ENCODE measurements at places on chromosomes 3 and 15.

DNA sequence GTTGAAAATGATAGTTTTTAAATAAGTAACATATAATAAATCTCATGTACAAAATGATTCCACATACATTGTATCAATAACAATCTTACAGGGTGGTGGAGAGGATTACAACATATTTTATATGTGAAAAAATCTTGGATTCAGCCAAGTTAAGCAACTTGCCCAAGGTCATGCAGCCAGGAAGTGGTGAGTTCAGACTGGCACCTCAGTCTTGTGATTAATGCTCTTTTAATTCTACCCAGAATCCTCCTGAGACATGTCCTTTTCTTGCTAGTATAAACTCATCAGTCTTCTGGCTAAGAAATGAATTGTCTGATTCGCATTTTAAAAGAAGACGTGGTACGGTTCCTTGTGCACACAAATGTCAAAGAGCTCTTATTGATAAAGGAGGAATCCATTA, 4.5 kb upstream of the MYRIP start:
- no peak overlapping the region for H3K4me3 ChIP-seq
- DNase-seq: no peak
- no peak overlapping the region for H3K27ac ChIP-seq
- no peaks in the 10 kb centered on the region for H3K36me3 ChIP-seq

DNA sequence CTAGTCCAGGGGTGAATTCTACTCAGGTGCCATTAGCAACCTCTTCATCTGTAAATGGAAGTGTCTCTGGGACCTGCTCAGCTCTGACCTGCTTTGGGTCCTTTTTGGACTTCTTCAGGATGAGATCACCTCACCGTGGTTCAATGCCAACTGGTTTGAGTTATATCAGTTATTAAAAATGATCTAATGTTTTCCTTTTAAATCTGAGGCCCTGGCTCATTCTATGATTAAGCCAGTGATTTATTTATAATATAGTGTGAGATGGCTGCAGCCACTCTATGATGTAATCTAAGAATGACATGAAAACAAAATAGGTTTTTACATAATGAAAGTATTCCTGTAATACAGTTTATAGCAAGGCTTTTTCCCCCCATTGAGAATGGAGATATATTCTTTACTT, 79.4 kb downstream of the LPP start:
- no peaks in the 10 kb centered on the region for H3K27me3 ChIP-seq
- no peaks in the 10 kb centered on the region for H3K36me3 ChIP-seq
- H3K4me3 ChIP-seq: no peak overlapping the region
- H3K4me1 ChIP-seq: no peaks in the 10 kb centered on the region
- no peak overlapping the region for H3K27ac ChIP-seq

DNA sequence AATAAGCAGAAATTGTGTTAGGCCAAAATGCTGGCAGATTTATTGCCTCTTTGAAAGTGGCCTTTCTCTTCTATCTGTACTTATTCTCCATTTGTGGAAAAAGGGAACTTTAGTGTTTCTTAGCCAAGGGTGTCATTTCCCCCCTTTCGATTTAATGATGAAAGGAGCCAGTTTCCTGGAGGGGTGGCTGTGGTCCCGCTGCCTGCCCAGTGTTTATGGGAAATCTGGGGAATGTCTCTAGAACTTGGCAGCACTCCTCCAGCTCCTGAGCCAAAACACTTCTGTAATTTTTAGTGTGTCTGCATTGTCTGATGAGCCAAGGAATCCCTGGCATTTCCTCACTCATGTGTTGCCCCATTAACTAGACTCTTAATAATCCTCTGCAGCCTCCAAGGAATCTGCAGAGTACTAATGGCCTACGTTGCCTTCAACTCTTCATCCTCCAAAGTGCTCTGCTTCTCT, 448.8 kb downstream of the GRM7 start:
- no peaks in the 10 kb centered on the region for H3K27me3 ChIP-seq
- H3K4me3 ChIP-seq: no peak overlapping the region
- H3K36me3 ChIP-seq: no peaks in the 10 kb centered on the region
- H3K4me1 ChIP-seq: no peaks in the 10 kb centered on the region
- no peak overlapping the region for H3K27ac ChIP-seq
- DNase-seq: peak; percentile 90

- DNase-seq: no peak
- no peaks in the 10 kb centered on the region for H3K27me3 ChIP-seq
- no peaks in the 10 kb centered on the region for H3K4me1 ChIP-seq
Measured at GRCh38 chr3:113758389-113759024, 11.7 kb downstream of the ATP6V1A start.

DNA sequence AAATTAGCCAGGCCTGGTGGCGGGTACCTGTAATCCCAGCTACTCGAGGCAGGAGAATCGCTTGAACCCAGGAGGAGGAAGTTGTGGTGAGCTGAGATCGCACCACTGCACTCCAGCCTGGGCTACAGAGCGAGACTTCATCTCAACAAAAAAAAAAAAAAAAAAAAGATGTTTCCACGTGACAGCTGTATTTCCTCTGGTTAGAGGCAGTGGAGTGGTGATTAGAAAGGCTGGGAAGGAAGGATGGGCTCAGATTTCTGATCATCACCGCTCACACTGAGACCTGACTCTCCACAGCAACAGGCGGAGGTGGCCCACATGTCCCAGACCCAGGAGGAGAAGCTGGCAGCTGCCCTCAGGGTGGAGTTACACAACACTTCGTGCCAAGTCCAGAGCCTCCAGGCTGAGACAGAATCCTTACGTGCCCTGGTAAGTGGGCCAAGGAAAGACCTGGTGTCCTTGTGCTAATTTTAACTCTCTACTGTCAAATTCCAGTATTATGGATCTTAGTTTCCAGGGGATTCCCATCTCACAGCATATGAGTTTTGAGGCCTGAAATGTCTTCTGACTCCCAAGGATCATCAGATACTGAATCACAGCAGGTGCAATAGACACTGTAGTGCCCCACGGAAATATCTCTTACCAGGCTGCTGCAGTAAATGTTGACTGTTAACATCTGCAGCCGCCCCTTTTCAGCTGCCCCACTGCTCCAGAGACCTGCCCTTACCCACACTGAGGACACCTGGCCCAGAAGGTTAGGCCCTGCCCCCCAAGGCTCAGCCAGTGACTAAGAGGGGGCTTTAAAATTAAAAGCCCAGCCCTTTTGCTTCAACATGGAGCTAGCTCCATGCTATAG, 66.9 kb downstream of the BFSP2 start:
- DNase-seq: no peak
- no peaks in the 10 kb centered on the region for H3K27me3 ChIP-seq

- no peak overlapping the region for H3K4me3 ChIP-seq
- no peak overlapping the region for H3K27ac ChIP-seq
- H3K27me3 ChIP-seq: no peaks in the 10 kb centered on the region
Measured at GRCh38 chr3:121443456-121443855, 102.3 kb downstream of the POLQ start.

GRCh38 chr3:52574056-52574965, 37.9 kb downstream of the UQCC5 start:
- no peaks in the 10 kb centered on the region for H3K4me1 ChIP-seq
- no peak overlapping the region for H3K4me3 ChIP-seq
- no peaks in the 10 kb centered on the region for H3K27me3 ChIP-seq
- DNase-seq: no peak
- peak overlapping the region; percentile 25 for H3K27ac ChIP-seq
- H3K36me3 ChIP-seq: peaks cover 43% of the 10 kb centered on the region

DNA sequence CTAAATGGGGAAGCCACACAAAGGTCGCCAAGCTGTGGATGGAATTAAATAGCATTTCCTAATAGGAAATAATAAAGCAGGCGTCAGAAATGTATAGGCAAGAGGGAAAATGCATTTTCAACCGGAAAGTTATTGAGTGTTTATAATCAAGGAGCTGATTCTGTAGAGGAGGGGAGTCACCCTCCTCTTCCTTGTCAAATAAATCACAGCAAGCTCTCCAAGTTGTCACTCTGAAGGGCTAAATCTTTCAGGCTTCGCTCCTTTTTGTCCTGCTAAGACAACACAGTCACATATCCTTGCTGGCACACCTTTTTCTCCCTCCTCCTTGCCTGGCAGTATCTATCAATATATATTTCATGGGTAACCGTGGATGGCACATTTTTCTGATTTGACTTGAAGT, 338.4 kb downstream of the SATB1 start:
- H3K4me1 ChIP-seq: no peaks in the 10 kb centered on the region
- DNase-seq: no peak
- no peak overlapping the region for H3K27ac ChIP-seq

DNA sequence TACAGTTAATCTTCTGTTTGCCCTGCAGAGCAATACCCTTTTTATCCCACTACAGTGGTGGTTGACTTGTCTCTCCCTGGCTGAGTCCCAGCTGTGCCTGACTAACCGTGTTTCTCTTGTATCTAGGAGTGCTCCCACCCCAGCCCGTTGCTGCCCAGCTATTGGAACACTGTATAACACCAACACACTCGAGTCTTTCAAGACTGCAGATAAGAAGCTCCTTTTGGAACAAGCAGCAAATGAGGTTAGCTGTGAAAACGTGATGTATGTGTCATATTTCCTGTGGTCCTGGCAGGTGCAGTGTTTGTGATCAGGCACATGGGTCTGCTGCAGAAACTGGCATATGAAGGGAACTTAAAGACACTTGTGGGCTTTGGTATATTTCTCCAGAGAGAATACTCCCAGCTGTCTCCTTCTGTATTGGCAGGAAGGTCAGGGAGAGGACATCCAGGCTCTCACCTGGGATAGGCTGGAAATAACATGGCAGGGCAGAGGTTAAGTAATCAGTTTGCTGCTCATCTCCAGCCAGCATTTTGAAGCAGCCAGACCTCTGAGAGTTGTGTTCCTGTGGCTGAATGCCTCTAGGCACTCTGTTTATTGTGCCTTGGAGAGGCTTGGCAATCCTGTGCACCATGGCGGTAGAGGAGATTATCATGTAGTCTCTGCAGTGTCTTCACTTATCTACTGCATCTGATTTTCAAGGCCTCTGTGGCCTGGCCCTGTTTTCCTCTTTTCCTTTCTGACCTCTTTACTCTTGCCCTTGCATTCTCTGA, 34.8 kb downstream of the ATG7 start:
- no peaks in the 10 kb centered on the region for H3K27me3 ChIP-seq
- H3K4me3 ChIP-seq: no peak overlapping the region
- H3K36me3 ChIP-seq: peaks cover 18% of the 10 kb centered on the region
- no peak overlapping the region for H3K27ac ChIP-seq

- H3K4me1 ChIP-seq: peaks cover 35% of the 10 kb centered on the region
- H3K27me3 ChIP-seq: no peaks in the 10 kb centered on the region
- H3K27ac ChIP-seq: no peak overlapping the region
- no peaks in the 10 kb centered on the region for H3K36me3 ChIP-seq
- H3K4me3 ChIP-seq: no peak overlapping the region
Measured at GRCh38 chr15:74251131-74251811, 15.1 kb downstream of the CCDC33 start.

- no peak for DNase-seq
- no peak overlapping the region for H3K4me3 ChIP-seq
- no peak overlapping the region for H3K27ac ChIP-seq
- H3K36me3 ChIP-seq: no peaks in the 10 kb centered on the region
- H3K4me1 ChIP-seq: no peaks in the 10 kb centered on the region
- H3K27me3 ChIP-seq: no peaks in the 10 kb centered on the region
Measured at GRCh38 chr15:45393851-45394250, 15.5 kb upstream of the GATM start.
